ENCODE measurements at places on chromosomes 6 and 20. TPM values are rescaled to one million over a fixed set of nuclear protein-coding genes. Genes with fewer than 3 reads are reported as not detected.

The ANKRD6 gene
- 3.0 TPM for total RNA-seq

The MKKS gene
- total RNA-seq, result 8.2 TPM

The TMEM244 gene
- total RNA-seq, result 0.44 TPM

The AVP gene
- total RNA-seq, result not detected

The CALHM4 gene
- not detected for total RNA-seq

The ACTL10 gene
- 4.6 TPM for total RNA-seq

The XKR7 gene
- not detected for total RNA-seq

The IL17F gene
- total RNA-seq, result 0.84 TPM

The SLC22A2 gene
- not detected for total RNA-seq

The GLP1R gene
- not detected for total RNA-seq

The GPSM3 gene
- 89.5 TPM for total RNA-seq

The ANKRD66 gene
- not detected for total RNA-seq

The C6orf15 gene
- not detected for total RNA-seq

The SFT2D1 gene
- 60.9 TPM for total RNA-seq

The SDCBP2 gene
- total RNA-seq, result 3.7 TPM

The RBPJL gene
- total RNA-seq, result not detected

The DEFB123 gene
- total RNA-seq, result not detected

The SLC22A23 gene
- 0.39 TPM for total RNA-seq

The FOXS1 gene
- not detected for total RNA-seq

The KCNB1 gene
- total RNA-seq, result not detected

The TINAG gene
- not detected for total RNA-seq

The ID4 gene
- total RNA-seq, result not detected

The C6orf62 gene
- total RNA-seq, result 95.6 TPM

The PRSS16 gene
- 0.35 TPM for total RNA-seq

The ATG5 gene
- total RNA-seq, result 44.5 TPM

The RIPOR3 gene
- not detected for total RNA-seq

The LTA gene
- 839 TPM for total RNA-seq

The C6orf141 gene
- total RNA-seq, result not detected

The HSPA1B gene
- total RNA-seq, result 81.4 TPM

The PLA2G7 gene
- total RNA-seq, result 2.1 TPM

The DOK5 gene
- total RNA-seq, result 5.1 TPM

The GPR63 gene
- 1.6 TPM for total RNA-seq

The VSX1 gene
- total RNA-seq, result not detected

The BEND6 gene
- not detected for total RNA-seq

The BTN3A1 gene
- 30.8 TPM for total RNA-seq

The LGSN gene
- total RNA-seq, result not detected

The RAD21L1 gene
- total RNA-seq, result not detected

The PHACTR2 gene
- total RNA-seq, result 27.8 TPM

The CHRNA4 gene
- not detected for total RNA-seq

The GINS1 gene
- 31.2 TPM for total RNA-seq

The KIF16B gene
- 3.4 TPM for total RNA-seq

Data from CD8-positive, alpha-beta memory T cell (primary cell).